ENCODE measurements at places on chromosomes 5 and 9. TPM values are rescaled to one million over a fixed set of nuclear protein-coding genes. Genes with fewer than 3 reads are reported as not detected.

Gene NMUR2
- 0.22 TPM for polyA plus RNA-seq

Gene FYB1
- polyA plus RNA-seq: 4.1 TPM

DNA sequence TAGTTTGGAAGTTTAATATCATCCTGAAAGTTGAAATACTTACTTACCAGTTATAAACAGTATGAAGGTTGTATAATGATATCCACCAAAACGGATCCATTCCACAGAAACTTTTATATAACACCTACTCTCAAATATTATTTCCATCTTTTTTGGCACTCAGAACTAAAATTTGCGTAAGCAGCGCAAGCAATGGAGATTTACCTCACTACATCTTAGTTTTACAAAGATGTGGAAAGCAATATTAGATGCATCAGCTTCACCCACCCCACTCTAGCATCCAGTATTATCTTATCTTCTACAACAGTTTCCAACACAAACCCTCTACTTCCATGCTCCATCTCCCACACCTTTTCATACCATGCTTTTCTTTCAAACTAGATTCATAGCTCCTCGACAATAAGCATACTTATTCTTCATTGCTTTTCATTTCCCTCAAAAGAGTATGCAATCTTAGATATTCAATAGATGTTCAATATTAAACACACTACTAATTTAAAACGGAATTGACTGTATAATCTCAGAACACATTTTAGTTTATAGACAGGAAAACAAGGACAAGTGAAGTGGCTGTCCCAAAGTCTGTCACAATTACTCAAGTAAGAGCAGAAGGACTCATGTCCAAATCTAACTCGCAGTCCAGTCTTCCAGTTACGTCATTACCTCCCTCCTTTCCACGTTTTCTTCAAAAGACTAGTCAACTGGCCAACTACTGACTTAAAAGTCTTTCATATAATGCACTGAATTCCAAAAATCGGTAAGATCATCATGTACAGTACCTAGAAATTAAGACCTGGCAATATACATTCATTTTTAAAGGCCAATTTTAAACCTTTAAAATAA is 2.2 kb downstream of the PPP2CA start:
- DNase-seq: no peak

Gene LMNB1
- 142 TPM for polyA plus RNA-seq

DNA sequence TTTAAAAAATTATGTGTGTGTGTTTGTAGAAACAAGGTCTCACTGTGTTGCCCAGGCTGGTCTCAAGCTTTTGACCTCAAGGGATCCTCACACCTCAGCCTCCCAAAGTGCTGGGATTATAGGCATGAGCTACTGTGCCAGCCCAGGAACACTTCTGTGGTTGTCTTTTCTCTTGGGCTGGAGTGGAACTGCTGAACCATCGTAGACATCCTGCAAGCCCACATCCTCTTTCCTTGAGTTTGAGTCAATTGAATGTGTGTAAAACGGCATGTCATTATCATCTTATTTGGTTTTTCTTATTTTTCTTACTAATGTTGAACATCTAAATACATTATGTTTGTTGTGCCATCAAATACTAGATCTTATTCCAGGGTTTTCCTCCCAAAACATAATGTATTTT is 40.0 kb downstream of the EHMT1 start:
- DNase-seq: no peak

- no peak for DNase-seq
Observed at GRCh38 chr5:81395262-81395661, 1.3 kb upstream of the ACOT12 start.

Gene OR1Q1
- polyA plus RNA-seq: not detected

- DNase-seq: no peak
Observed at GRCh38 chr9:89465001-89465451, 32.9 kb downstream of the SEMA4D start.

Gene CHMP5
- 112 TPM for polyA plus RNA-seq

- DNase-seq: no peak
Observed at GRCh38 chr5:41869151-41869723, 988 bp downstream of the OXCT1 start.

Gene GPBP1
- polyA plus RNA-seq: 170 TPM

DNA sequence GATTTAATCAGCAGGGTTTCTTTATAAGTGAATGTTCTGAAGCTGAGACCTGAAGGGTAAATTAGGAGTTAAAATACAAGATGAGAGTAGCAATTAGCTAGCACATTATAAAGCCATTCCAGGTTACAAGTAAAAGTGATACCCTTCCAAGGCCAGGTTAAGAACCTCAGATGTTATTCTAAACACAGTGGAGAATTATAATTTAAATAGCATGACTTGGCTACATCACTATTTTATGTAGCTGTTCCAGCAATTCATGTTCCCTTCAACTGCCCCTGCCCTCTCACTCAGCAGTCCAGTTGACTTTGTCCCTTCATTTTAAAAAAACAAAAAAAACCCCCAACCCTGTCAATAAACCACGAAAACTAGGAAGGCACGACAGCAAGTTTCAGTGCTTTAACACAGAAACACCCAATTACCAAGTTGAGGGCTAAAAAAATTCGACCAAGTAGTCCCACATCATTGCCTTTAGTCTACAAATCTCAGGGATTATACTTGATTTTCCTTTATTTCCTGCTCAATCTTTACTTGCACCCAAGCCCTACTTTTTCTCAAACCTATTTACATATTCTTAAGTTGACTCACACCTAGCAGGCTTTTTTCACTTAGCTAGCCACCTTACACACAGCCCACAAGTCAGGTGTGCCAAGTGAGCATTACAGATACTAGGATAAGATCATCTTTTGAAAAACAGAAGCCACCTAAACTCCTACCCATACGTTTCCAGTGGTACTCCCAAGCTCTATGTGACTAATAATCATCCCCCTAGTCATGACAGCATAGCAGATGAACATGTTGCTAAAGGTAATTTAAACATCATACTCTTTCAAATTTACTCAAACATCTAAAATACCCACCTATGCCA is 3.4 kb downstream of the RPL37 start:
- no peak for DNase-seq

Gene RANBP17
- polyA plus RNA-seq: 8.8 TPM

- DNase-seq: no peak
Observed at GRCh38 chr5:100519075-100519474, 16.1 kb upstream of the FAM174A start.

GRCh38 chr5:173078878-173079277 is 22.7 kb downstream of the CREBRF start:
- no peak for DNase-seq

- DNase-seq: no peak
Observed at GRCh38 chr9:112112519-112112918, 62.6 kb downstream of the SUSD1 start.

DNA sequence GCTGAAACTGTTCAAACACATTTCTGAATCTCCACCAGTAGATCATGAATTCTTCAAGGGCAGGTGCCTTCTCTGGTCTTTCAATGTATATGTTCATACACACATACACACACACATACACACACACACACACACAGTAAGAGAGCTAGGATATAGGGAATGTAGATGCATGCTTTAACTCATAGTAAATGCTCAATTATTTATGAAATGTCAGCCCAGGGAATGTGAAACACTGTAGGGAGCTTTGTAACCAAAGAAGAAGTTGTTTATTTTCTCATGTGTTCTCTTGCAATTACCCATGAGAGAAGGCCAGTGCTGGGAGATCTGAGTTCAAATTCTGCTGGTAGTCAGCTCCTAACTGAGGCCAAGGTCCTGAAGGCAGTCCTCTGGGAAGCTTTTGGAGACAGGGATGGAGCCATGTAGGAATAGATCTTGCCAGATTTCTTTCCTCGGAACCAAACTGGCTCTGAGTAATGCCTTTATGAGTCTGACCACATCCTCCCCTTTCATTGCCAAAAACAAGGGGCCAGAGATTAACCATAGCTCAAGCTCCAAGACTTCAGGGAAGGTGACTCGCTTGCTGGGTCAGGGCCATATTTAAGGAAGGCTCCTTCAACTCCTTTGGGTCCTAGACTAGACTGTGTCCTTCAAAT is 487.0 kb upstream of the TNC start:
- DNase-seq: no peak

All from renal pelvis (tissue), 12 donors.